ENCODE measurements at places on chromosomes 13 and 19.

- DNase-seq = peak; percentile 16
Observed at GRCh38 chr19:13689085-13689484, 75.2 kb upstream of the MRI1 start.

GRCh38 chr13:109949397-109949796 is 163.0 kb upstream of the IRS2 start:
- DNase-seq = no peak

GRCh38 chr13:89695343-89696257 is 1651.9 kb upstream of the MIR17HG start:
- peak; percentile 4 for DNase-seq

DNA sequence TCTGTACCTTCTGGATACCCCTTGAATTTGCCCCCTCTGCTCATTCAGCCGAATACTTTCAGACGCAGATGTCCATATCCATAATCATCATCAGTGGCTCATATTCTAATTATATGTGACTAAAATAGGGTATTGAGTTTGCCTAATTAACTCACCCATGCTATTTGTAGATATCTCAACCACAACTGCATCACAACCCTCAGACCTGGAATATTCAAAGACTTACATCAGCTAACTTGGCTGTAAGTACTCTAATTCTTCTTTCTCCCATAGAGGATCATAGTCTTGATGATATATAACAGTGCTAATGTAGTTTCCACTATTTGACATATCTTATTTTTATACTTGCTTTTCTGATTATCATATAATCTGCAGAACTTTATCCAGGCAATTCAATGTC is 35.8 kb downstream of the RXFP2 start:
- DNase-seq = no peak

DNA sequence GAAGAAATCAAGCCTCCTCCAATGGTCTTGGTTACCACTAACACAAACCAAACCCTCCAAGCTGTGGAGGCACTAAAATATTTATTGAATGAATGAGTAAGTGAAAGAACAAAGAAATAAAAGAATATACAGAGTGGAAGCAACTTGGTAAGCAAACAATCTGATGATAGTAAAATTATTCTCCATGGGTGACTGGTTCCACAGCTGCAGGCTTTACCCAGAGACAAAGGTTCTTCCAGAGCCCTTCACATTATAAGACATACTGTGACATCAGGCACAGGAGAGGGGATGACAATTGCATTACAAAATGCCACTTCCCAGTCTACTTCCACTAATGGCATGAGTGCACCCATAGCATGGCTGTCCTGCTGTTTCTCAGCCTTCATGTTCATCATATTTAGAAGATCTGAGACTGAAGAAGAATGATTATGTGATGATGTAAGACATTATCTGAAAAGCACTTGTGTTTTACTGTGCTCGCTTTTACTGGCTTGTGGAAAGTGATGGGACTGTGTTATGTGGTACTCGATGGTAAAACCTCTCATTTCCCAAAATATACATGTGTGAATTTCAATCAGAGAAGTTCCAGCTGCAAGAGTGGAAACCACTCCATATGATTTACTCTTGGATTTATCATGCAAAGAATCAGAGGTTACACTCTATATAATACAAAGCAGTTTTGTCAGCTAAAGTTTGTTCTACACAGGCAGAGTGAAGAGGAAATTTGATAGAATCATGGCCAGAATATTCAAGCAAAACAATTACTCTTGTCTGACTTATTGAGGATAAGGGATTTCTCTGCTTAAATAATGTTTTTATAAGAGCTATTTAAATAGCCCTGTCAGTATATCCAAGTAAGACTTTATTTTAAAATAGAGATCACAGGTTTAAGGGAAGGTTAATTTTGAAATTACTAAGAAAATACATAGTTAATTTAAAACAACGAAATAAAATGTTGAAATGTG is 220.2 kb upstream of the NBEA start:
- DNase-seq = no peak

GRCh38 chr13:65461590-65461989 is 1768.5 kb downstream of the PCDH9 start:
- DNase-seq = no peak

- DNase-seq = no peak
Observed at GRCh38 chr19:2208975-2209374, 27.2 kb downstream of the PLEKHJ1 start.

DNA sequence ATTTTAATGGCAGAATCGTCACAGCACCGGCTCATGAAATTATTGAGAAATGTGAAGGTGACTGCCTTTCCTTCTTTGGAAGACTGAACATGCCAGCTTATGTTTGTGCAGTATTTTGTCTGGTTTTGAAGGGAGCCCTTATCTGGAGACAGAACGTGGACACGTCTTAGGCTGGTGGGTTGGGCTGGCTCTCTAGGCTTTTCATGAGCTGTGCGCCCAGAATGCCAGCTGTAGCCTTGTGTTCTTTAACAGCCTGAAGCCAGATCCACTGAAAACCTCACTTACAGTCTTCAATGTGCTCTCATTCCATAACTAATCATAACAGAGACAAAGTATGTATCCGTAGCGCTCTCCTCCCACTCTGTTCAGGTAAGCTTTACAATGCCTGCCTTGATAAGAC is 184.4 kb upstream of the HTR2A start:
- DNase-seq = no peak

DNA sequence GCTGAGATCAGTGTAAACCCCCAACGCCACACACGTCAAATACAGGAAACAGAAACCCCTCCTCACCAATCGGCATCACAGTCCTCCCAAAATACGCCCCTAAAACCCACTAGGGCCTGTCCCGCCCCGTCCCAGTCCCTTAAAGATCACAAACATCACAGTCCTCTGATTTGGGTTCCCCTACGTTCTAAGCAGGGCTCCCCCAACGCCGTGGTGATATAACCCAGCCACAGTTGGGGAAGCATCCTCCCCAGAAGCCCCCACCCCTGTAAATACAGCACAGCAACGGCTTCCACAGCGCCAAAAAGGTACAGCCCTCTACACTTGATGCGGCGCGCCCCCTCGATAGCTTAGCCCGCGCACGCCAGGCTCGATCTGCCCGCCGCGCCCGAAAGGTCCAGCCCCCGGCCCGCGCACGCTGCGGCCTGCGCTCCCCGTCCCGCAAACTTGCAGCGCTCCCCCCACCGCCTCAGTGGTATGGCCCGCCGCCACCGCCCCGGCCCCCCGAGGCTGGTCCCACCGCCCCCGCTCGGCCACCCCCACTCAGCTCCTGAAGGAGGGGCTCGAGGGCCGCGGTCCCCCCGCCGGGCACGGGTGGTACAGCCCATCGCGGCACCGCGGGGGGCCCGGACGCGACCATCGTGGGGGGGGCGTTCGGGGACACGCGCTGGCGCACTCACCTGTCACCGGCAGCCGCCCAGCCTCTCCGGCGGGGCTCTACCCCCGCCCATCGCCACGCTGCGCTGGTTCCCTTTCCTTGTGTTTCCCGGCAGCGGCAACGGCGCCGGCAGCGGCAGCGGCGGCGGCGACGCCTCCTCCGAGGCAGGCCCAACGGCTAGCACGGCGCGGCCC is at the start of gene AKT2:
AKT2 (minus strand) TSS at position 845 of the 852 bp plus-strand sequence. CDS start 20,078 bp downstream, outside the sequence.
- DNase-seq = peak; percentile 38

DNA sequence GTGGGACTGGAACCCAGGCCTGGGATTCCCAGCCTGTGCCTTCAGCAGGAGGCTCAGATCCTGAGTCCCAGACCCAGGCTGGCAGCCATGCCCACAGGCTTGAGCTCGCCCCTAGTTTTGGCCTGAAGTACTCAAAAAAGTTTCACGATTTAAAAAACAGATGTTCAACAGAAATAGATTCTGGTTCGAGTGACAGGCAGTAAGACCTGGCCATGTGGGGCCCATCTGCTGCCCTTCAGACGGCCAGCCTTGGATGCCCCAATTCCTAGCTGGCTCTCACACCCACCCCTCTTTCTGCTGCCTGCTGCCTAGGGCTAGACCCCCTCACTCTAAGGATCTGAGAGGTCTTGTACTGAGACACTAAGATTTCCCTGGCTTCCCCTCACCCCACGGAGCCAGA is 2.8 kb upstream of the DMPK start:
- no peak for DNase-seq

DNA sequence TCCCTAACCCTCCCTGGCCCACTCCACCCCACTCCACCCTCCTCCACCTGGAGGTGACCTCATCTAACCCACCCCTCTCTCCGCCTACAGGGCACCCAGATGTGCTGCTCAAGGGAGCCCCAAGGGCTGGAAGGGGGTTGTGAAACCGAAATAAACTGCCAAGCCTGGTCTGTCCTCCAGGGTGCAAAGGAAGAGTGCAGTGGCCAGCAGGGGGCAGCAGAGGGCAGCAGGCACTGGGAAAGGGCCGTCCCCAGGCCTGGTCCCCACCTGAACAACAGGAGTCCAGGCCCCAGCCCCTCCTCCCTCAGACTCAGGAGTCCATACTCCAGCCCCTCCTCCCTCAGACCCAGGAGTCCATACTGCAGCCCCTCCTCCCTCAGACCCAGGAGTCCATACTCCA is 8.4 kb upstream of the BCAM start:
- DNase-seq = peak; percentile 84

- DNase-seq = peak; percentile 92
Observed at GRCh38 chr19:11482384-11483050, 1.7 kb upstream of the ELAVL3 start.

- DNase-seq = no peak
Observed at GRCh38 chr13:114257014-114257413, 22.3 kb downstream of the CDC16 start.

- DNase-seq = no peak
Observed at GRCh38 chr13:36526897-36527296, 94.6 kb downstream of the CCNA1 start.

GRCh38 chr13:24541127-24541475 is 28.5 kb upstream of the PARP4 start:
- no peak for DNase-seq

- no peak for DNase-seq
Observed at GRCh38 chr13:55307909-55308308, 1832.8 kb upstream of the PRR20A start.

DNA sequence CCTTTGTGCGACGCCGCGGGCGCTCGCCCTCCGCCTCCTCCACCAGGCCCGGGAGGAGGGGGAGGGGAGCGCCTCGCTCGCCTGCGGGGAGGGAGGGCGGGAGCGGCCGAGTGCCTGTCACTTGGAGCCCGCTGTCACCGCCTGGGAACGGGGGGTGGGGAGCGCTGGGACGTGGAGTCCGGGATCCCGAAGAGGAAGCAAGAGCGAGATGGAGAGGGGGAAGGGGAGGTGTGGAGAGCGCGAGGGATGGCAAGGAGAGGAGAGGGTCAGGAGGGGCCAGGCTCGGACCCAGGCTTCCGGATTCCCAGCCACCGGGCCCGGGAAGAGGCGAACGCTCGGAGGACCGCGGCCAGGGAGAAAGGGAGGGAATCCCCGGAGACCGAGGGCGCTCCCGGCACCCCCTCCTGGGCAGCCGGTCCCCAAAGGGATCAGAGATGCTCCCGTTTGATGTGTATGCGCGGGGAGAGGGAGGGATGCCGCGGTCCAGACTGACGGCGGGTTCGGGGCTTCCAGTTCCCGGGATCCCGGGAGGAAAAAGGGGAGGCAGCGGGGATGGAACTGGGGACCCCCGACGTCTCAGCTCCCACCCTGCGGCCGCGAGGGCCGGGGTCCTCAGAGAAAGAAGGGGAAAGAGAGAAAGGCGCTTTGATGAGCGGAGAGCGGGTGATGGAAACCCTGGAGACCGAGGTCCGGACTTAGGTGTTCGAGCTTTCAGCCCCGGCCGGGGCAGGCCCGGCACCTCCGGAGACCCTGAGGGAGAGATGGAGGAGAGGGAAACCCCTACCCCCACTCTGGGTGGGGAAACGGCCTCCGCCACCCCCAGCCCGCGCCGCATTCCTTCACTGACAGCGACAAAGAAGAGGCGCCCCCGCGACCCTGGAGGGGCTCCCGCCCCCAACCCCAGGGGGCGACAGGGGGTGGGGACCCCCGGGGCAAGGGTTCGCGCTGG is 4.7 kb upstream of the DPF1 start:
- DNase-seq = no peak

DNA sequence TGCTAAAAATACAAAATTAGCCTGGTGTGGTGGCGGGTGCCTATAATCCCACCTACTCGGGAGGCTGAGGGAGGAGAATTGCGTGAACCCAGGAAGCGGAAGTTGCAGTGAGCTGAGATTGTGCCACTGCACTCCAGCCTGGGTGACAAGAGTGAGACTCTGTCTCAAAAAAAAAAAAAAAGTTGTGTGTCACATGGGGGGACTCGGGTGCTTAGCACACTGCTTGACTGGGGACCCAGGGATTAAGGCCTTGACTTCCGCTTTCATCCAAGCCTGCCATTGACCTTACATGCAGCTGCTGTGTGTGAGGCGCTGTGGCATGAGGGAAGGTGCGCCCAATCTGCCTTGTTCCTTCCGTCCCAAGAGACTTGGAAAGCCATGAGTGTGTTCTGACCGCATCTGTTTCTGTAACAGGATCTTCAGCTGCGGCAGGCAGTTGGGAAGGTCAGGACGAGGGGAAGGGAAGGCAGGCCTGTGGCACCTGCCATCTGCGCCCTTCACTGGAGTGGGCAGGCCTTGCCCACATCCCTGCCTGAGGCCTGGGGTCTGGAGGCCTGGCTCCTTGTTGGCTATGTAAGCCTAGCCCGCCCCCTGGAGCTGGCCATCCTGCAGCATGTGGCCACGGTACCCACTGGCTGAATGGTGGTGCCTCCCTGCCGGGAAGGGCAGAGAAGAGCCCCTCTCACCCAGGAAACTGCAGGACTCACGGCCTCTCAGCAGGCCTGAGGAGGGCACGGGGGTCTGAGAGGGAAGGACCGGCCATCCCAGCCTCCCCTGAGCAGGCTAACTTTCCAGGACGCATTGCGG is 23.0 kb downstream of the PPP1R37 start:
- DNase-seq = no peak

DNA sequence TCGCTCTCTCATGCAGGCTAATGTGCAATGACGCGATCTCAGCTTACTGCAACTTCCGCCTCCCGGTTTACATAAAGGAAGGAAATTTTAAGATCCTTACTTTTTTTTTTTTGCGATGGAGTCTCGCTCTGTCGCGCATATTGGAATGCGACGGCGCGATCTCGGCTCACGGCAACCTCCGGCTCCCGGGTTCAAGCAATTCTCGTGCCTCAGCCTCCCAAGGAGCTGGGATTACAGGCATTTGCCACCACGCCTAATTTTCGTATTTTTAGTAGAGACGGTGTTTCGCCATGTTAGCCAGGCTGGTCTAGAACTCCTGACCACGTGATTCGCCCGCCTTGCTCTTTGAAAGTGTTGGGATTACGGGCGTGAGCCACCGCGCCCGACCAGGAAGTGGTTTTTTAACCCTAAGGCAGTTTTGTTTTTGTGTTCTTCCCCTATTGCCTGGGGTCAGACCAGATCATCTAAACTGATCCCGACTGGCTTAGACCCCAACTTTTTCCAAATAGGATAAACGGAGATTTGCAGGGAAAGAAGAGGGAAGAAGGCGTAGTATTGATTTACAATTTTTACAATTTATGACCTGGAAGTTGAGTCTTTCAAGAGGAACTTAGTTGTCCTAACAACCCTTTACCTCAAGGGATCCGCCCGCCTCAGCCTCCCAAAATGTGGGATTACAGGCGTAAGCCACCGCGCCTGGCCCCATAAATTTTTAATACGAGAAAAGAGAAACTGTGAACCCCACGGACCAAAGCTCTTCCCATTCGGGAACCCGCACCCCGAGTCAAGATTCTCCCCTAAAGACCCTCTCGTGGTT is 142.0 kb downstream of the ZNF737 start:
- peak; percentile 45 for DNase-seq

All from activated CD4-positive, alpha-beta T cell treated with anti-CD3 and anti-CD28 coated beads, Interleukin-2, Interleukin-4, amounts not matched to agents 100 ng/mL and 50 ng/mL, durations not matched to agents 16 hours and 8 hours (primary cell).